Naive thymus-derived CD8-positive, alpha-beta T cell (primary cell): ENCODE measurements at places on chromosomes 5 and 9. TPM values are rescaled to one million over a fixed set of nuclear protein-coding genes. Genes with fewer than 3 reads are reported as not detected.

DNA sequence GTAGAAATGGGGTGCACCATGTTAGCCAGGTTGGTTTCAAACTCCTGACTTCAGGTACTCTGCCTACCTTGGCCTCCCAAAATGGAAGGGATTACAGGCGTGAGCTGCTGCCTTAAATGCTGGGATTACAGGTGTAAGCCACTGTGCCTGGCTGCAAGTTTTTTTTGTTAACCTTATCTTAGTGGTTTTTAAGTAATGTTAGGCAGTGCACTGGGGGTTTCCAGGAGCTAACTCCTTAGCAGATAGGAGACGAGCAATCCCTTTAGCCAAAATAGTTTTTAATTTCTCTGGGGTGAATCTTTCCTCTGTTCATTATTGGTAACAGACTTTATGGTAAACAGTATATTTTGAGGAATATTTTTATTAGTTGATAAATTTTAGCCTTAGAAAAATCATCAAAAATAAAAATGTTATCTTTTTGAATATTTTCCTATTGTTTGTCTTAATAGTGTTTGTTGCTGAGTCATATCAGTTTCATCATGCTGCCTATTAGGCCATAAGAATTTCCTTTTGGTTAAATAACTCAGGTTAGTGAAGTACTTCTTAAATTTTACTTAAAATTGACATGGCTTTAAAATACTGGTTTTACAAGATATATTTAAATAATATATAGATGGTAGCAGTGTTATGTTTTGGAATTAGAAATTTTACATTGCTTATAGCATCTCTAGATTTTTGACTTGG, 37.9 kb downstream of the LMNB1 start:
- no peak for DNase-seq

- DNase-seq = no peak
Observed at GRCh38 chr5:87541033-87541432, 128.3 kb upstream of the CCNH start.

- no peak for DNase-seq
Observed at GRCh38 chr9:113648586-113648985, 185.1 kb downstream of the RGS3 start.

DNA sequence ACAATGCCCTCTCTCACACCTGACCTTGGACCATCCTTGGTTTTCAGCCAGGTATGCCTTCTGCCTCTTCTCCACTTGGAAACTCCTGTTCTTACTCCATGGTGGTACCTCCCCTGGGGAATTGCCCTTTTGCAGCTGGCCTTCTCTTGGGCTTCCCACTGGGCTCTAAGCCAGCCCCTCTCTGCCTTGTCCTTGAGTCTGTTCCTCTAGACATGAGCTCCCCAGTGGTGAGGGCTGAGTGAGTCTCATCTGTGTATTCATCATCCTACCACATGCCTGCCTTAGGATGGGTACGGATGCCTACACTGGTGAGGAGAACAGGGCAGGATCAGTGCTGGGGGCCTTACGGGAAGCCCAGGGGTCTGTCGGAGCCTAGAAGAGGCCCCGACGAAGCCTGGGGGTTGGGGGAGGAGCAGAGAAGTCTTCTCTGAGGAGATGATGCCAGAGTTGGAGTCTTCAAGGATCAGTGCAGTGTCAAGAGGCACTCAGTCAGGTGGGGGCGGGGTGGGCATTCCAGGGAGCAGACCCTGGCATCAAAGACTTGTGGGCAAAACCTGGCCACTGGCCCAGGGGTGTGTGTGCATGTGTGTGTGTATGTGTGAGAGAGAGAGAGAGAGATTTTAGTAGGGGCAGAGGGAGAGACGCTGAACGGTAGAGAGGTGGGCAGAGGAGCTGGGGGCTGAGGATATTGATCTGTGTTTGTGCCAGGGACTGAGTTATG, 5.2 kb upstream of the CRB2 start:
- DNase-seq = no peak

GRCh38 chr5:12335938-12336337, 431.7 kb upstream of the CTNND2 start:
- DNase-seq = no peak

- DNase-seq = no peak
Observed at GRCh38 chr5:108375768-108376167, 6.1 kb downstream of the FBXL17 start.

DNA sequence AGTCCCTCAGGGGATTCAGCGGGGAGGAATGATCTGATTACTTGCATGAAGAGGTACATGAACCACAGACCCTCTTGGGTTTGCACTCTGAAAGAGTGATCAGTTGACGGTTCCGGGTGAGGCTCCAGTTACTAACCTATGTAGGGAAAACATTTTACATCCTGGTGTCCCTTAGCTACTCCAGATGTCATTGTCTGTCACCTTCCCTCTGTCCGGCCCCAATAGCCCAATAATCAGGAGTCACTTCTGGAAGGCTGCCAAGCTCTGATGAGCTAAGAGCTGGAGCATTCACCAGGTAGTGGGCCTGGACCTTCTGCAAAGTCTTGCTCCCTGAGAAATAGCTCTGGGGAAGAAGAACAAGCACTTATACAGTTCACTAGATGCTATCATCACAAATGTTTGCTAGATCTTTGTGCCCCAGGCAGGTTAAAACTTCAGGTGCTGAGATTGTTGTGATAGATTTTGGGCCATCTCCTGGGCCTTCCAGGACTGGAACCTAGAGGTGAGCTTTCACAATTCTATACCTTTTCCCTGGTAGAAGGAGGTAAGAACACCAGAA, 64.5 kb downstream of the ENTREP1 start:
- DNase-seq = no peak

GRCh38 chr5:86838083-86838482, 220.3 kb downstream of the COX7C start:
- DNase-seq = no peak

DNA sequence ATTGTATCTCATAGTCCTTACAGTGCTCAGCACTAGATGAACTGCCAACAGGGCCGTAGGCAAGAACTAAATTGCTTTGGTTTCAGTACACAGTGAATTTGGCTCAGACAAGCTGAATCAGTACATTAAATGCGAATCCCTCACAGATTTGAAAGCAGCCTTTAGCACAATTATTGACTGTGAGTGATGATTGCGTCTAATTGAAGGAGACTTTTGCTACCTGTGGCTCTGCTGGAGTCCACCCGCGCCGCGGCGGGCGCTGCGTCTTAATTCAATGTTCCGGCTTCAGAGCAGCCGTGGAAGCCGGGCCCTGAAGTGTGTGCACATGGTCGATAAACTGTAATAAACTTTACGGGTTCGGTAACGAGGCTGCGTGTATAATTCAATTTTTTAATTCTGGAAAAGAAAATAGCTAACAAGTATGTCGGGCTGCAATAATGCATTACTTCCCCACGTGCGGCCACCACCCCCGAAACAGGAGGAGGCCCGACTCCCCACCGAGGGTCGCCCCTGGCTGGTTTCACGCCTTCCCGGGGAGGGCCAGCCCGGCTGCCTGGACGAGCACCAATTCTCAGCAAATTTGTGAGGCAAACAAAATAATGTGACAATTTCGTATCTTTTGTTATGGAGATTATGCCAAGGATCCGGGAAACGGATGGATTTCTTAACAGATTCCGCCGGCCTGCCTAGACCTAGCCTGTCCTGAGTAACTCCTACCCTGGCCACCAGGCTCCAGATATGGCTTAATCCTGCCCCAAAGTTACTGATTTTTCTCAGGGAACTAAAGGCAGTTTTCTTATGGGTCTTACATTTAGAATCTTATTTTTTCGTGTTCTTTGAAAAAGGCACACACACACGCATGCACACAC, 269.4 kb upstream of the IRX1 start:
- DNase-seq = no peak

- DNase-seq = no peak
Observed at GRCh38 chr9:36053971-36054370, 17.3 kb downstream of the RECK start.

- no peak for DNase-seq
Observed at GRCh38 chr5:168920019-168920810, 341.0 kb upstream of the PANK3 start.

GRCh38 chr5:69467442-69468225, 25.0 kb upstream of the OCLN start:
- DNase-seq = no peak

- DNase-seq = no peak
Observed at GRCh38 chr9:137141976-137142936, 3.3 kb downstream of the GRIN1 start.

- DNase-seq = no peak
Observed at GRCh38 chr5:67827541-67827940, 388.0 kb upstream of the PIK3R1 start.

DNA sequence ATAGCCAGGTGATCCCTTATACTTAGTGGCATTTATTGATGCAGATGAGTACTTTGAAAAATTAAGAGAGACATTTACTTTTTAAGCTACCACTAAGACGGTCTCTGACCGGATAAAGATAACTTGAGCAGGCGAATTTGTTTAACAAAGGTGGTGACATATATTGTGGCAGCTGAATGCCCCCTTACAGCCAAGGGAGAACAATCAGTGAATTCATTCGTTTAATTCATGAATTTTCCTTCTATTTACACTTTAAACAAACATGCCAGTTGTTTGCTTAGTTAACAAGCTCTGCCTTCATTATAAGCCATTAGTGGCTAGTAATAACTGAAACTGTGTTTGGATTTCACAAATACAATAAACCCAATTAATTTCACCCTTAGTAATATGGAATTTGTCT, 187.1 kb downstream of the AOPEP start:
- DNase-seq = no peak

DNA sequence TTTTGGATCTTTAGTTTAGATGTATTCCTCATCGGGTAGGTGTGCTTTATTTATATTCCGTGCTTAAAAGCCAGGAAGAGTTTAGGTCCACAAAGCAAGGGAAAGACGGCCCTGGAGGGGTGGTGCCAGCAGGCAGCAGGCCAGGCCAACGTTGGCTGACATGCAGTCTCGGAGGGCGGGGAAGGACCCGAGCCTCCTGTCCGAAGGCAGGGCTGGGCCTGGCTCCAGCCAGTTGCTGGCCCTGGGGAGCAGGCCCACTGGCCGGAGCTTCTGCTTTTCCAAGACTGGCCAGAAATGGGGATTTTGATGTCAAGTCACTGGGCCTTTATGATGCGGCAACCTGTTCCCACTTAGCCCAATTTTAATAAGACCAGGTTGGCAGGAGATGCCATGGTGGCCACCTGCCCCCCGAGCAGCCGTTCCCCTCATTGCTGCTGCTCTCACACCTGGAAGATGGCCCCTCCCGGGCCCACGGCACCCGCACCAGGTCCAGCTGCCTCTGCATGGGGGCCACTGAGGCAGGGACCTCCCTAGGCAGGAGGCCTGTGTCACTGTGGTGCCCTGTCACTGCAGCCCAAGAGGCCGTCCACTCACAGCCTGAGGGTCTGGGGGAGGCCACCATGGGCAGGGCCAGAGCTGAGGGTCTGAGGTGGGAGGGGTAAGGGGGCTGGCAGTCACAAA, 23.2 kb downstream of the LPCAT1 start:
- DNase-seq = no peak

Gene SRD5A1
- 9.4 TPM for total RNA-seq

Gene PCDHA8
- total RNA-seq = not detected

Gene PCDHGA5
- 0.30 TPM for total RNA-seq

Gene FANCG
- total RNA-seq = 23.6 TPM

Gene FBLL1
- total RNA-seq = not detected

Gene ZBTB26
- 9.1 TPM for total RNA-seq

Gene TLR4
- 0.52 TPM for total RNA-seq

Gene CXXC5
- total RNA-seq = 8.3 TPM

Gene UHRF2
- total RNA-seq = 120 TPM

Gene KIF27
- total RNA-seq = 8.4 TPM

Gene SVEP1
- not detected for total RNA-seq

Gene ANKRD34B
- total RNA-seq = not detected
